ENCODE measurements at places on chromosomes 3 and 15.

GRCh38 chr15:91873138-91873536 is 19.6 kb downstream of the SLCO3A1 start:
- no peak for DNase-seq

GRCh38 chr3:68206524-68207117 is 552.2 kb upstream of the SUCLG2 start:
- no peak for DNase-seq

GRCh38 chr3:9032231-9032777 is 69.0 kb upstream of the RAD18 start:
- no peak for DNase-seq

DNA sequence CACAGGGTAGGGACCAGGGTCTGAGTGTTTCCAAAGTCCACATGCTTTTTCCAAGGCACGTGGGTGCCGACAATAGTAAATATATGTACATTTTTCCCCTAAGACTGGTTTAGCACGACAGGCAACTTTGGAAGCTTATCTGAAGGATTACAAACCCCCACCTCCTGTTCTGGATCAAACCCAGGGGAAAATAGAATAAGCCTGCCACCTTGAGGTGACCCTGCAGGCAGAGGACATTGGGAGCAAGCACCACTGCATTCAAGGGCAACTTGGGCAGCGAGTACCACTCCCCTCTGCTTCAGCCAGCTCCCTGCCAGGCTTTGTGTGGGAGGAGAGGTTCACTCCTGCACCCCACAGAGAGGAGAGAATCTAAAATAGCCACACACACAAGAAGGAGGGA is 44.8 kb downstream of the KBTBD12 start:
- no peak for DNase-seq

- DNase-seq, result no peak
Observed at GRCh38 chr3:134033315-134033996, 3.7 kb upstream of the SLCO2A1 start.

- DNase-seq, result no peak
Observed at GRCh38 chr3:187733371-187733770, 11.9 kb downstream of the BCL6 start.

DNA sequence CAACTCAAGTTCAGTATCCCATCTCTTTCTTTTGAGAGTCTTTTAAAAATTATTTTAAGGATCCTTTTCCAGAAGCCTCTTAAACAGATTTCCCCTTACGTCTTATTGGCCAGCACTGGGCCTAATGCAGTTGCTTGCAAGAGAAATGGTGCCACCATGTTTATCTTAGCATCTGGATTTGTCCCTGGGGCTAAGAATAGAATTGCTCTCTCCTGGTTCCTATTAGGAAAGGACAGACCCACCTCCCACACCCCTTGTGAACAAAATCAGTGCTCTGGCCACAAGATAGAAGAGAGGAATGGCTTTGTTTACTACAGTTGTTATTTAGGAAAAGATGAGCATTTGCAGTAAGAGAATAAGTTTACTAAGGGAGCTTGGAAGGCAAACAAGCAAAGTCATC is 128.2 kb upstream of the CGNL1 start:
- no peak for DNase-seq

GRCh38 chr15:95567686-95568085 is 762.8 kb upstream of the NR2F2 start:
- DNase-seq, result no peak

DNA sequence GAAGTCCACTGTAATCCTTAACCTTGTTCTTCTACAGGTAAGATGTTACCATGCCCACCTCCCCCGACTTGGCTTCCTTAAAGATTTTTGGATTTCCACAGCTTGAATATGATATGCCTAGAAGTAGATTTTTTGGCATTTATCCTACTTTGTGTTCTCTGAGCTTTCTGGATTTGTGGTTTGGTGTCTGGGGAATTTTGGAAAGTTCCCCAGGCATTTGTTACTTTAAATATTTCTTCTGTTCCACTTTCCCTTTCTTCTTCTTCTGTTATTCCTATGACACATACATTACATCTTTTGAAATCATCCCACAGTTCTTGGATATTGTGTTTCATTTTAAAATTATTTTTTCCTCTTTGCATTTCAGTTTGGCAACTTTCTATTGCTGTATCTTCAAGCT is 122.1 kb upstream of the TMEM108 start:
- DNase-seq, result no peak

DNA sequence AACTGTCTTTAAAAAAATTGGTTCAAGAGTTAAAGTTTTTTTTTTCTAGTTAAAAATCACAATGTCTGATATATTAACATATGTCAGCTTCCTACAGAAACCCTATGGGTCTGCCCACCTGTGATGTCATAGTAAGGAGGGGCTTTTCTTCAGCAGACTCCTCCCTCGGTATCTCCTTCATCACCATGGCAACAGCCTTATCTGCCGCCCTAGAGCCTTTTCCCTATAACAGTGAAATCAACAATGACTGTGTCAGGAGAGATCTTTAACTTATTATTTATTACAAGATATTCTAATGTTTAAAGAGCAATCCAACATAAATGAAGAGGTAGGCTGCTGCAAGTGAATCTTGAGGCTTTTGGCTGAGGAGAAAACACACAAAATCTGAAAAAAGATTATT is 138.7 kb downstream of the PEX5L start:
- DNase-seq, result no peak

DNA sequence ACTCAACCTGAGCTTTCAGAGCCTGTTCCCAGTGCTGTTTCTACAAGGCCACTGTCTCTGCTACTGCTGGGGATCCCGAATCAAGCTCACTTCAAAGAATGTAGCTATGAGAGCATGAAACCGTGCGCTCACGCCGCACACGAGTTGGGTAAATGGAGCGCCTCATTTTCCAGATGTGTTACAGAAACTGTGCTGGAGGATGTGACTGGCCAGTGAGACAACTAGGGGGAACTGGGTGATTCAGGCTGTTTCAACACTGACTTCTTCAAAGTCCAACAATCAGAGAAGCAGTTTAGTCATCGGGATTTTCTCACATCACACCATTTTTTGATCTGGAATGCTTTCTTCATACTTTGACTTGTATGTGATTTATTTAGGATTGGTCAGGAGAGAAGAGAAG is 3.5 kb downstream of the ZNF710 start:
- DNase-seq, result no peak

DNA sequence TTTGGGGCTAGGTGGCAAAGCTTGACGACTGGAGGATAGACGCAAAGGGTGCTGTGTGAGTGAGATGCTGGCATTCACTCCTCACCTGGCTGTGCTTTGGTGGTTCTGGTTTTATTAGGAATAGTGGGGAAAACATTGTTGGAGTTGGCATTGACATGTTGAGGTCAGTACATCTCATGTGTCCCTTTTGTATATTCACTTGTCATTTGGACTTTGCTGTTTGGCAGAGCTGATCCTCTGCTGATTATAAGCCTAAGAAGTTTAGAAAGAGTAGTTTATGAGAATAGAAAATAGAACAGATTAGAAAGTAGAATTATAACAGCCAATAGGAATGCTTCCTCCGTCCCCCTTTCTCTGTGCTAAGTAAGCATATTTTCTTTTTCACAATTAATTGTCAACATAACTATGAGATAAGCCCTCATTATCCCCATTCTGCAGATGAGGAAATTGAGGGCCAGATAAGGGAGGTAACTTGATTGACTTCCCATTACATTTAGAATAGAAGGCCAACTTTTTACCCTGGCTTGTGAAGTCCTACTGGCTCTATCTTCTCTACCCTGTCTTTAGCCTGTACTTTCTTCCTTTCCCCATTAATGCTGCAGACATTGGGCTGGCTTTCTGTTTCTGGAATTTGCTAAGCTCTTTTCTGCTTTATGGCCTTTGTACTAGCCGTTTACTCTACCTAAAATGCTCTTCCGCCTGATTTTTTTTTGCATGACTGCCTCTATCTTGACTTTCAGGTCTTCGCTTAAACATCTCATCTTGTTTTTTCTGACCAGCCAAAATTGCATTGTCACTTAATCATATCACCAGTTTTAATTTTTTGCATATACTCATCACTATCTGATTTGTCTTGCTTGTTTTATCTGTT is 12.8 kb downstream of the ITPR1 start:
- no peak for DNase-seq

GRCh38 chr3:57078344-57078634 is 17.8 kb downstream of the SPATA12 start:
- no peak for DNase-seq

- no peak for DNase-seq
Observed at GRCh38 chr3:55245351-55245750, 241.8 kb downstream of the WNT5A start.

DNA sequence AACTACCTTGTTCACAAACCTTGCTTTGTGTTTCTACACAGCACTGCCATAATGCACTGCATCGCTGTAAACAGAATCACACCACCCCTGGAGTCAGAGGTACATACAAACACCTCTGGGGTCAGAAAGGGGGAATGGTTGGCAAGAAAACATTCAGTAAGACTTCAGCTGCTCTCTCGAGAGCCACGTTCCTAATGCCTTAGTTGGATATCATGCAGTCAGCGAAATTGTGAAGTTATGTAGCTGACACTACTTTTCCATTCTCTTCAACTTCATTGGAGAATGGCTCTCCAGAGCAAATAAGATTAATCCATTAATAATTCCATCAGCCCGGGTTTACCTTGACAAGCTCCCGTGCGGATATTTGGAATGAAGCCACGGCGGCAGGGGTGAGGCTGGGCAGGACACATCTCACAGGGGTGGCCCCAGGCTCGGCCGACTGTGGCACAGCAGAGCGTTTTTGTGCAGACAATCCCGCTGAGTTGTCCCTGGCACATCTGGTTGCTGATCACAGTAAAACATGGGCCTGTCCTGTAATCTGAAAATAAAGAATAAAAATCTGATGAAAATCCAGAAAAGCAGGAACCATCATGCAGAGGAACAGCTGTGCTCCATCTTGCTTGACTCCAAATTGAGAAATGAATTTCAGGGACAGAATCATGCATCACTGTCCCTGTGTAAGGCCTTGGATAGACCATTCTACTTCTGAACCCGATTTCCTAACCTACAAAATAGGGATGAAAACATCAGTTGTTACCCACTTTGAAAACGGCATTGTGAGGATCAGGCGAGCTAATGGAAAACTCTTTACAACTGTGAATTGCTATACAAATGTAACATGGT is 108.0 kb downstream of the FBN1 start:
- no peak for DNase-seq

DNA sequence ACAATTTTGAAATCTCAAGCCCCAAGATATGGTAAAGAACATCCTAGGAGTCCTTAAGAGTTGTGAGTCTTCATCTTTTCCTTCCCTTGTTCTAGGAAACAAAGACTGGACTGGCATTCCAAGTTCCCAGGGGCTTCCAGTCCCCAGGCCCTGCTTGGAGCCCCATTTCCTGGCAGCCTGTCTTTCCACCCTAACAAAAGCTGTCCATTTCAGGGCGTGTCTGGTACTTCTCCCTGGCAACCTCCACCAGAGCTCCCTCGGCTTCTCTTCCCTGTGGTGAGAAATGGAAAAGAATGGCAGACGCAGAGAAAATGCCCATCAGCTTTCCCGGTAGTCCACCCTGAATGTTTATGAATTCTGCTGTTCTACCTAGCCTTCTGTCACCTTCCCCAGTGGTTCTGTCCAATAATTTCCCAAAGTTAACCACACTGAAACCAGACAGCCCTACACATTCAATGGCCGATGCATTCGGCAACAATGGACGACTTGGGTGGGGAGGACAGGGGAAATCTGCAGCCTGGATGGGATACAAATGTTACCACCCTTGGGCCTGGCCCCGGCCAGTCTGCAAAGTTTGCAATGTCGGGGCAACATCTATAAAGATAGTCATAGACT is 6.8 kb downstream of the RAB6B start:
- no peak for DNase-seq

- no peak for DNase-seq
Observed at GRCh38 chr3:171672124-171672523, 138.2 kb downstream of the PLD1 start.

DNA sequence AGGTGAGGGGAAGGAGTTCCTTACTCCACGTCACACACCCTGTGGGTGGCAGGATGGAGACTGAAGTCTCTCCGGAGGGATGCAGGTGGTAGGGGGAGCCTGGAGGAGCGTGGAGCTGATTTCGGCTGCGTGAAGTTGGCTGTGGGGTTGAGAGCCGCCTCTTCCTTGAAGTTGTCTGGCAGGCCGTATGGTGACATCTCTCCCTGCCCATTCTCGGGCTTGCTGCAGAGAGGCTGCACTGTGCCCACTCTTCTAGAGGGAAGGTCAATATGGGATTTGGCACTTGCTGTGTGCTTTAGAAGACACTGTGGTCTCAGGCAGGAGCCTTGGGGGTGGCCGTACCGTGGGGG is 13.4 kb upstream of the FBLN2 start:
- no peak for DNase-seq

DNA sequence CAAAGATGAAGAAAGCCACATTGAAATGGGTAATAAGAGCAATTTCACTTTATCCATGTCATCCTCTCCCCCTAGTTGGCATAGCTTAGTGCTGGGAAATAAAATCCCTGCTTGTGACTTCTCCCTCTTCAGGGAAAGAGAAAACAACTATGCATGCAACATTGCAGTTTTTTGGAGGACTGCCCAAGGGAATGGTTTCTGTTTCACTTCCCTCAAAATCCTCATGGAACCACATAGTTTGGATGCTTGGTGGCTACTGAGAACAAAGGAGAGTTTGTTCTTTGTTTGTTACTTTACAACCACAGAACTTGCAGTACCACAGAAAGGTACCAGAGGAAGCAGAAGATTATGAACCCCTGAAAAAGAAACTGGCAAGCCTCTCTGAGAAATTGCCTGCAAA is 384.6 kb upstream of the RORA start:
- no peak for DNase-seq

- no peak for DNase-seq
Observed at GRCh38 chr15:96327155-96327741, 3.3 kb upstream of the NR2F2 start.

DNA sequence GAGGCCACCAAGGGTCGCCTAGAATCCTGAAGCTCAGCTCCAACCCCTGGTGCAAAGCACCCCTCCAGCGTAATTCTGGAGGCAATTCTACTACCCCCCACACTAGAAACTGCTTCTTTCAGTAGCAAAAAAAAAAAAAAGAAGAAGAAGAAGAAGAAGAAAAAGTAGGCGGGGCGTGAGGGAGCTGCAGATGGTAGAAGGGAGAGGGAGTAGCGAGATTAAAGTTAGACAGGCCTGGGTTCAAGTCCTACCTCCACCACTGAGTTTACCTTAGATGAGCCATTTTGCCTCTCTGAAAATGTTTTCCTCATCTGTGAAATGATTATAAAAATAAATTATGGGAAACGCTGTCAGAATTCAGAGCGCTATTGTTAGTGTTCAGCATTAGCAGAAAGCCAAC is 913 bp downstream of the FAM174B start:
- no peak for DNase-seq
